ENCODE measurements at places on chromosomes 2 and 18.

- no peak for DNase-seq
These were observed 3.2 kb downstream of the NT5DC4 start for GRCh38 chr2:112723995-112724394.

DNA sequence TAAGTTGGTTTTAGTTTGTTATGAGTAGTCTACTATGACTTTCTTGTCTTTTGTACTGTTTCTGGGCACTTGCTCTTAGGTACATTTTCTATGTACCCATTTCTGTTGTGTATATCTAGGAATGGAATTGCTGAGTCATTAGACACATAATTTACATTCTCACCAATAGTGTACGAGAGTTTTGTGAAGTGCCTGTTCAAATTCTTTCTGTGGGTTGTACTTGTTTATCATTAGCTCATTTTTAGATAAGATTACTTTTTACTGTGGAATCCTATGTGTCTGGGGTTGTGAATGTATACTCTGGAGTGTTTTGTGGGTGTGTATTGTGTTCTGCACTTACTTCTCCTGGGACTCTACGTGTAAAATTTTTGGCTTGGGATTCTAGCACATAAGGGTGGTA is 36.6 kb upstream of the CD28 start:
- no peak for DNase-seq

DNA sequence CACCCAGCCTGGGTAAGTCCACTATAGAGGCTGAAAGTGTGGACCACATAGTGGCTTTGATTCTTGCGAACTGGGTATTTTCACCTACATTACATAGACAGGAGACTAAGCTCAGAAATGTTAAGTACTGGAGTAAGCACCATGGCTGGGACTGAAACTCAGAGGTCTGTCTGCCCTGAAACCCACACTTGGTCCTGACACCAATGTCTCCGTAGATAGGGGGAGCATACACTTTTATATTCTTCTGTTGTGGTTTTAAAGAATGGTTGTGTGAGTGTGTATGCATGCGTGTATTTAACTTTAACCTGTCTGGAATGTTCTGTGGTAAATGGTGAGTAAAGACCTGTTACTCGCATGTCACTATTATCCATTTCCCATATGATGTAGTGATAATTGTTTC is 10.3 kb upstream of the NPPC start:
- no peak for DNase-seq

- no peak for DNase-seq
These were observed 112.6 kb downstream of the EHBP1 start for GRCh38 chr2:62817995-62818713.

DNA sequence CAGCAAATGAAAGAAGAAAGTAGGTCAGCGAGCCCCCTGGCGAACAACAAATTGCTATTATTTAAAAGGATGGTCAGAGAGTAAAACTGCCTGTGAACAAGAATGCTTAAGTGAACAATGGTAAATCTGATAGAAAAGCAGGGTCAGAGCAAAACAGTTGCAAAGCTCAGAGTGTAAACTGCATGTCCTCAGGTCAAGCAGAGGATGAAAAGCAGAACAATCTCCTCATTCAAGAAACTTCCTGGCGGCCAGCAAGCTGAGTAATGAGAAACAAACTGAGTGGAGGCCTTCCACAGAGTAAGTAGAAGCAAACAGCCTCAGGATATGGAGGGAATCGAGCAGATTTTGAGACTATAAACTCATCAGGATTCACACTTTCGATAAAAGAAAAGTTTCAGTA is 117.9 kb downstream of the PPP1R1C start:
- no peak for DNase-seq

GRCh38 chr2:85015653-85016360 is 44.8 kb downstream of the KCMF1 start:
- DNase-seq = no peak

DNA sequence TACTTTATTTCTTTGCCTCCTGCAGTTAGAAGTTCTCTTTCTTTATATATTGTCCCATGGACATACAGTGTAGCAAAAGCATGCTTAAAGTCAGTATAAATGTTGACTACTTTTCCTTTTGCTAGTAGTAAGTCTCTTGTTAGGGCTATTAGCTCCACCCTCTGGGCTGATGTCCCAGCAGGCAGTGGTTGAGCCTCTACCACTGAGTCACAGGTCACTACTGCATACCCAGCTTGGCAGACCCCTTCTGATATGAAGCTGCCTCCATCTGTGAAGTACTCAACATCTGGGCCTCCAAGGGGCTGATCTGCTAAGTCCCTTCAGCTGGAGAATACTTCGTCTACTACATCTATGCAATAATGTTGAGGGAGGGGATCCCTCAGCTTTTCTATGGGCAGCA is 61.0 kb upstream of the SLC35G4 start:
- no peak for DNase-seq

- DNase-seq = no peak
These were observed 75.6 kb upstream of the CPO start for GRCh38 chr2:206863716-206864115.

DNA sequence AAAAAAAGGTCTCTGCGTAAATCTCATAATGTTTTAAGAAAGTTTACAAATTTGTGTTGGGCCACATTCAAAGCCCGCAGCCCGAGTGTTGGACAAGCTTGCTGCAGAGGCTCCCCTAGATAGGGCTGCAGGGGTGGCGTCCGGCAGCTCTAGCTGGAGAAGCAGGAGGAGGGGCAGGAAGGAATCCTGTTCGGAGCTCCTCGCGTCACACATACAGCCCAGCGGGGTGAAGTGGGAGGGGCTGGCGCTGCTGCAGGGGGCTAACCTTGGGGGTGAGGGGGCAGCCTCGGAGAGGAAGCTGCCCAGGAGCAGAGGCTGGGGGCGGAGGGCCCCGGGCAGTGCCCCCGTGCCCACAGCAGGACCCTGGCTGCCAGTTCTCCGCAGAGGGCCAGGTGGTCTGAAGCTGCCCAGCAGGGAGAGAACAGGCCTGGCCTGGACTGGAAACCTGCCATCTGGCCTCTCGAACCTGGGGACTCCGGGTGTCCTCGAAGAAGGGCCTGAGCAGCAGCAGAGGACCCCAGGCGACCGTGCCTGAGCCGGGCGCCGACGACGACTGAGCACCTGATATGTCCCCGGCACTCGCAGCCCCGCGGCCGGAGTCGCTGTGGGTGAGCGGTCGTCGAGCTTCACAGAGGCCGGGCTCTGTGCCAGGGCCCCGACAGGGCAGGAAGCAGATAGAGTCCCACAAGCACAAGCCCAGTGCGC is 2.6 kb upstream of the GPR35 start:
- DNase-seq = peak; percentile 18

DNA sequence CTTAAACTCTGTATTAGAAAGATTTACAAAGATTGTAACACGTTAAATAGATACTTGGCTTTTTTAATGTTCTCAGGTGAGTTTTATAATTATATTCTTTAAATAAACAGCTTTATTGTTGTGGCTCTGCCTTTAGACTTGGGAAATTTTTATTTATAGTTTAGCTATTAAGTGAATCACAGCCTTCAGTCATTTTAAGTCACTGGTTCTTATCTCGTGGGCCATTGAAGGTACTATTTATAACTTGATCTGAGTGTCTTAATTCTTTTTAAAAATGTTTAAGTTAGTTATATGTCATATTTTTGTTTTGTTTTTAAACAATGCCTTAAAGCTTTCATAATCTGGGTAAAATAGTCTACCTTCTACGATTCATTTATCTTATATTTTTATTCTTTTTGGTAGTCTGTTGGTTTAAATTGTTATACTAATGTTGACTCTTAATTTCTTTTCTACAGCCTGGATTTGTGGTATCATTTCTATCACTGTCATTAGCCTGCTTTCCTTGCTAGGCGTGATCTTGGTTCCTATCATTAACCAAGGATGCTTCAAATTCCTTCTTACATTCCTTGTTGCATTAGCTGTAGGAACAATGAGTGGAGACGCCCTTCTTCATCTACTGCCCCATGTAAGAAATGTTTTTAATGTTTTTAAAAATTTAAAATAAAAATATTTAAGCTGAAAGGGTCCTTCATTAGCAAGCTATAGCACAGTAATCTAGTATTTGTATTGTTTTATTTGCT is 49.3 kb downstream of the SLC39A10 start:
- no peak for DNase-seq

GRCh38 chr2:47019961-47020681 is 104.5 kb upstream of the MCFD2 start:
- DNase-seq = no peak

DNA sequence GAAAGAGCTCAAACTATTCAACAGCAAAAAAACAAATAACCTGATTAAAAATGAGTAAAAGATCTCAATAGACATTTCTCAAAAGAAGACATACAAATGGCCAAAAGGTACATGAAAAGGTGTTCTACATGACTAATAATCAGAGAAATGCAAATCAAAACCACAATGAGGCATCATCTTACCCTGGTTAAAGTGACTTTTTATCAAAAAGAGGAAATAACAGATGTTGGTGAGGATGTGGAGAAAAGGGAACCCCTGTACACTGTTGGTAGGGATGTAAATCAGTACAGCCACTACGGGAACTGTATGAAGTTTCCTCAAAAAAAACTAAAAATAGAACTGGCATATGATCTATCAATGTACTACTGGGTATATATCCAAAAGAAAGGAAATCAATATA is 39.8 kb upstream of the TMEM163 start:
- no peak for DNase-seq

DNA sequence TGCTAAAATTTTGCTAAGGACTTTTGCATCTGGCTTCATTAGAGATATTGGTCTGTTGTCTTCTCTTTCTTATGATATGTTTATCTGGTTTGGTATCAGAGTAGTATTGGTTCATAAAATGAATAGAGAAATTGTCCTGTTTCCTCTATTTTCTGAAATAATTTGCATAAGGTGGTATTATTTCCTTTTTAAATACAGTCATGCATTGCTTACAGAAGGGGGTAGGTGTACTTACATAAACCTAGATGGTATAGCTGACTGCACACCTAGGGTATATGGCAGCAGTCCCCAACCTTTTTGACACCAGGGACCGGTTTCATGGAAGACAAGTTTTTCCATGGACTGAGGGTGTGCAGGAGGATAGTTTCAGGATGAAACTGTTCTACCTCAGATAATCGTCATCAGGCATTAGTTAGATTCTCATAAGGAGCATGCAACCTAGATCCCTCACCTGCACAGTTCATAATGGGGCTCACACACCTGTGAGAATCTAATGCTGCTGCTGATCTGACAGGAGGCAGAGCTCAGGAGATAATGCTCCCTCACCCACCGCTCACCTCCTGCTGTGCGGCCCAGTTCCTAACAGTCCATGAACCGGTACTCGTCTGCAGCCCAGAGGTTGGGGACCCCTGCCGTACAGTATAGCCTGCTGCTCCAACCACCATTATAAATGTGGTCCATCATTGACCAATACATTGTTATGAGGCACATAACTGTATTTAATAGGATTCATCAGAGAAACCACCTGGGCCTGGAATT is 189.2 kb downstream of the FAM210A start:
- no peak for DNase-seq

DNA sequence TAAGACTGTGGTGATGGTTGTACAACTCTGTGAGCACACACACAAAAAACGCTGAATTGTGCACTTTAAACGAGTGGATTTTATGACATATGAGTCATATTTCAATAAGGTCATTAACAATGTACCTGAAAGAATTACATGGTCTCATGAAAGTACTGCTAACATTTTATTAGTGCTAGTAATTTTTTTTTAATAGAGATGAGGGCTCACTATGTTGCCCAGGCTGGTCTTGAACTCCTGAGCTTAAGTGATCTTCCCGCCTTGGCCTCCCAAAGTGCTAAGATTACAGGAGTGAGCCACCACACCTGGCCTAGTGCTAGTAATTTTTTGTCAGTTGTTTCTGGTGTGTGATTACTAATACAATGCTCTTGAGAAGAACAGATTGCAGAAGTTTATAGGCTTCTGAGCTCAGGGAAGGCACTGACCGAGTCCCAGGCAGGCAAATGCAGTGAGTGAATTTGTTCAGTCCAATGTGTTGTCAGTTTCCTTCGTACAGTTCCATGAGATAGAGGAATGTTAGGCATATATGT is 177.0 kb downstream of the TGIF1 start:
- no peak for DNase-seq

DNA sequence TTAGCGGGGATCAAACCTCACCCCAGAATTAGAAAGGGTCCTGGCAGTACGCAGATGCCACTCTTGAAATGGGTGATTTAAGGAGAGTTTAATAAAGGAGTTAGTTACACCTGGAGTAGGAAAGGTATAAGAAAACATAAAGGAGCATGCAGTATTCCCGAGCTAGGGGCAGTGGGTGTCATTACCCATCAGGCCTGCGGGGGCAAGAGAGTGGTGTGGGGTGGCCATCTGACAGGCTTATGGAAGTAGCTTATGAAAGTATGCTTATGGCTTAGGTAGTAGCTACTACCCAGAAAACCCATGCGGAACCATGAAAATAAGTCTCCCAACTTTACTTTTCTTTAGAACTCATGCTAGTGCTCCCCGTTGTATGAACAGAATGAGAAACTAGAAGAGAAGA is 568.9 kb upstream of the ACVR2A start:
- DNase-seq = no peak

DNA sequence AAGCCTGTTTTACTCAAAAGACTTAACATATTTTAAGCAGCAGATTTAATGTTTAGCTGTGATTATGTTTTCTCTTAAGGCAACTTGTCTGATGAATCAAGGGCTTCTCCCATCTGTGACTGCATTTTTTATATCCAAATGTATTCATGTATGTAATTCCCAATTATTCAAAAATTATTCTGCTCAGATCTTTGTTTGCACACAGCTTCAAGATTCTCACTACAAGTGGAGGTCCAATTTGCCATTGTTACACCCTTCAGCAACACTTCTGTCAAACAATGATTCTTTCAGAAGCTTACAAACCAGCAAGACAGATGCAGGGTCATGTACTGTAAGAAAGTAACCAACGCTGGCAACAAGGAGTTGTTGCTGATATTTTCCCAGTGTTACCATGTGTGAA is 5.9 kb upstream of the LRPPRC start:
- no peak for DNase-seq

DNA sequence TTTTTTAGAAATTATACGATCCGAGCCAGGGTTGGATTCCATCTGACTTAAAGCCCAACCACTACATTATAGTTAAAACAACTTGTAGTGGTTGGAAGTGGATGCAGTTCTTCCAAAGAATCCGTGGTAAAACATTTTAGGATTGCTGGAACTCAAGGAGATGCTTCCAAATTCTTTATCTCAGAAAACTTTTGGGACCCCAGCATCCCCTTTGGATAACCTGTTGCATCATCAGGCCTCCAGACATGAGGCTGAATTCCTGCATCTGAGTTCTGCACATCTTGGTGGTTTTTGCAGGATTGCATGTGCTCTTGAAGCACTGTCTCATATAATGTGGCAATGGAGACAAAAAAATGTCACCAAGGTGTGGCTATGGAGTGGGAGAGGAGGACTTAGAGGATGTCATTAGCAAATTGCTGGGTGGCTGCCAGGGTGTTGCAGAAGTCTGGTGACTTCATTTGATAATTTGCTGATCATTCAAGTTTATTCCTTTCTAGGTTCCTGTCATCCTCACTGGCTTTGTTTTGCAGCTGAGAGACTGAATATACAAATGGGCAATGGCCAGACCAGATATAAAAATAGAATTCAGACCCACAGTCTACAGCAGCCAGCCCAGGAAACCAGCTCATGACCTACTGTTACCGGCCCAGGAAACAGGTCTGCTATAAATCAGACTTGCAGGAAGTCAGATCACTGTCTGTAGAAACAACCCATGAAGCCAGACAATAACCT is 207.7 kb downstream of the BCL2 start:
- no peak for DNase-seq

GRCh38 chr2:127358044-127358443 is 29.7 kb downstream of the MAP3K2 start:
- no peak for DNase-seq
